ENCODE measurements at places on chromosomes 7 and 10. TPM values are rescaled to one million over a fixed set of nuclear protein-coding genes. Genes with fewer than 3 reads are reported as not detected.

Gene IDI2
- total RNA-seq, result not detected

DNA sequence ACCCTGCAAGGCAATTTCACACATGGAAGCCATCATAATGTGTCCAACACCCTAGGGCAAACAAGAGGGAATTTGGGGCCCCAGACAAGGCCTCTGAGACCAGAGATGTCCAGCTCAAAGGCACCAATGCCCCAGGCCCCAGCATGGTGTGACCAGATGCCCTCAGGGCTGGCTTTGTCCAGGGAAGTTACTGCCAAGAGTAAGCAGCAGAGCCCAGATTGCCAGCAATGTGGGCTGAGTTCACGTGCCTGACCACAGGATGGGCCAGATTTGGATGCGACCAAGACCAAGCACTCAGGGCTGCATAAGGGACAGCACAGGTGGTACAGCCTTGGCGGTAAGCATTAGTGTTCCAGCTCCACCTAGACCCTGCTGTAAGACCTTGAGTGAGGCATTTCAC lies 12.7 kb downstream of the MYOF start:
- no peak for DNase-seq

Gene FGL2
- total RNA-seq, result not detected

- no peak for DNase-seq
Measured at GRCh38 chr7:74525881-74526280, 72.2 kb downstream of the GTF2IRD1 start.

DNA sequence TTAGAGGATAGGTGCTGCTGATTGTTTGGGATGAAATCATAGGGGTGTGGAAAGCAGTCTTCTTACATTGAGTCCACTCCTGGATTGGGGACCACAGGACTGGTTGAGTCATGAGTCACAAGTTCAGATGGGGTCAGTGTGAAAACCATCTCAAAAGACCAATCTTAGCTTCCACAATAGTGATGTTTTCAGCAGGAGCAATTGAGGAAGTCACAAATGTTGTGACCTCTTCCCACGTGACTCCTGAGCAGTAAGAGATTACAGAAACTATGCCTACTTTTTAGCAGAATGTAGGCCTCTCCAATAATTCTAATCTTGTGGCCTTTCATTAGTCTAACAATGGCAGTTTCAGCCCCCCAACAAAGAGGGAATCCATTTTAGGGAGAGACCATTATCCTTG lies 256.9 kb upstream of the CDC14C start:
- DNase-seq, result no peak

GRCh38 chr7:117772421-117772820 lies 100.8 kb downstream of the CTTNBP2 start:
- no peak for DNase-seq

Gene HOXA1
- total RNA-seq, result 1.3 TPM

- DNase-seq, result no peak
Measured at GRCh38 chr7:21185653-21186265, 242.1 kb upstream of the SP4 start.

DNA sequence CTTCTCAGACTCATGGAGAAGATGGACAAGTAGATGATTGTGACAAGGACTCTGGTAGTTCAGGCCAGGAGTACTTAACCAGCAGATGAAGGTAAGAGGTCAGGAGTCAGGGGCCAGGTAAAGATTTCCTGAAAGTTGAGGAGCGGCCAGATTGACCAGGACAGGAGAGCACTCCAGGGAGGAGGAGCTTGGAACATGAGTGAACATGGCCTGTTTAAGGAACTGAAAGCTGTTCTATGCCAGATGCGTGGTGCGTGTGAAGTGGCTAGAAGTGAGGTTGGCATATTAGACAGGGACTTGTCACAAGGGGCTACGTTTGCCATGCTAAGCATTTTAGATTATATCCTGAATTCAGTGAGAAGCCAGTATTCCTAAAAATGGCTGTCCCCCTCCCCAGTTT lies 157.2 kb downstream of the WNT2 start:
- no peak for DNase-seq

Gene OR2A12
- not detected for total RNA-seq

Gene CALCR
- total RNA-seq, result not detected

Gene LIPK
- not detected for total RNA-seq

- DNase-seq, result no peak
Measured at GRCh38 chr7:101563943-101564777, 64.9 kb downstream of the MYL10 start.

Gene PRKG1
- total RNA-seq, result 3.7 TPM

DNA sequence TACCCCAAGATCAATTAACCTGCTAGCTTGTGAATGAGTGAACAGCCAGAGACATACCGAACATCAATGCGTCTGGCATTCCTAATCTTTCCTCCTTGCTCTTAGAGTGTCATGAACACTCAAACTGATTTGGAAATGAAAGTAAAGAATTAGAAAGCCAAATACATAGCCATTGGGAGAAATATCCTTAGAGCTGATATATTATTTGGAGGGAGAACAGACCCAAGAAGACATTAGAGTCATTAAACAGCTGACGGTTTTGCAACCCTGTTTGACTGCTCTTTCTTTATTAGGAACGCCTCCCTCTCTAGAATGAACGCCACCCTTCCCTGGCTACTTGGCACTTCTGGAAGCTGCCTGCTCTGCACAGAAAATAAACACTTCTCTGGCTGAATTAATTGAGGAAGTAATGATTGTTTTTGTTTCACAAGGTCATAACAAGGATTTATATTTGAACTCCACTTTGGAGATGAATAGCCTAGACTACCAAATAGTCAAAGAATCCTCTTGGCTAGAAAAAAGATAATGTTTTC lies 42.8 kb downstream of the CTTNBP2 start:
- no peak for DNase-seq

Gene ZNF862
- total RNA-seq, result 0.37 TPM

Gene TOMM7
- total RNA-seq, result 117 TPM
